ENCODE measurements at places on chromosomes 1 and 21.

DNA sequence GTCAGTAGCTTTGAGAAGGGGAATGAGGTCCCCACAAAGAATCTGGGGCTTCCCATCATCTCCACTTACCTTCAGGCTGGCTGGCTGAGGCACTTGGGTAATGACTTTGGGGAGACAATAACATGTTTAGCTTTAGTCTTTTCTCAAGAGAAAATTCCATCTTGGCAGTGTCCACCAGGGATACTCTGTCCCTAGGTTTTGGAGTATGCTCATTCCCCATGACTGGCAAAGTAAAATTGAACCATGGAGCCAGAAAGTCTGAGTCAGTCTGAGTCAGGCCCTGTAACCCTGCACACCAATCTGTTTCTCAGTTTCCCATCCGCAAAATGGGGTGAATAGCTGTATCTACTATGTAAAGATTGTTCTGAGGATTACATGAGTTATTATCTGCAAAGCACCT lies 28.2 kb downstream of the RUNX1 start:
- DNase-seq = no peak

GRCh38 chr21:43733529-43734071 lies 14.7 kb downstream of the PDXK start:
- DNase-seq = no peak

- no peak for DNase-seq
These were observed 7.2 kb downstream of the AMPD2 start for GRCh38 chr1:109626682-109627408.

DNA sequence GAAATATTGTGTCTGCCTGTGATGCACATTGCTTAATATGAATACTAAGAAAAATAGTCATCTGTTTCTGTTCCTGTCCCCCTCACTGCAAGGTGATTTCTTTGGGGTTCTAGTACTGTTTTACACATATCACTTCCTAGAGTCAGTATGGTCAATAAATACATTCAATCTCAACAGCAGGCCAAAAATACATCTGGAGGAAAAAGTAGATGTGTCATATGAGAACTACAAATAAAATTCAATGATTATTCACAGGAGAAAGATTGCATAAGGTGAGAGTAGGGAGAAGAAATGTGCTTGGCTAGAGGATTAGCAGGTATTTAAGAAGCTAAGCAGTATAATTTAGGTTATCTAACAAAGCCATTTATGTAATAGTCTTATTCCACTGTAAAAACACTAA lies 45.3 kb upstream of the SAMSN1 start:
- no peak for DNase-seq

DNA sequence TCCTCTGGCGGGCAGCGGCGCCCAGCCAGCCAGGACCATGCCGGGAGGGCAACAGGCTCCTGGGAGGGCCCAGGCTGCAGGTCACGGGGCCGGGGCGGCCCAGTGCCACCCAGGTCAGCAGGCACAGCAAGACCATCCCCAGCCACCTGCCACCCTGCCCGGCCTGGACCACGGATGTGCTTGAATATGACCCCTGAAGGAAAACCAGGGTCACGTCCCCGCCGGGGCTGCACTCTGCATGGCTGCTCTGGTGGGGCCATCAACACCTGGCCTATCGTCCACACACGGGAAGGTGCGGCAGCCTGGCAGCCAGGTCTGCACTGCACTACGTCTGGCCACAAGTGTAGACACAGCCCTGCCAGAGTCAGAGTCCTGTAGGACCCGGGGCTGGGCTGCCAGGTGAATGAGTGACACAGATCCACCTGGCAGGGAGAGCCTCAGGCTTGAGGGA lies 6.9 kb downstream of the WNT9A start:
- DNase-seq = peak; percentile 0

- no peak for DNase-seq
These were observed 78.7 kb downstream of the SETD4 start for GRCh38 chr21:35981514-35982070.

DNA sequence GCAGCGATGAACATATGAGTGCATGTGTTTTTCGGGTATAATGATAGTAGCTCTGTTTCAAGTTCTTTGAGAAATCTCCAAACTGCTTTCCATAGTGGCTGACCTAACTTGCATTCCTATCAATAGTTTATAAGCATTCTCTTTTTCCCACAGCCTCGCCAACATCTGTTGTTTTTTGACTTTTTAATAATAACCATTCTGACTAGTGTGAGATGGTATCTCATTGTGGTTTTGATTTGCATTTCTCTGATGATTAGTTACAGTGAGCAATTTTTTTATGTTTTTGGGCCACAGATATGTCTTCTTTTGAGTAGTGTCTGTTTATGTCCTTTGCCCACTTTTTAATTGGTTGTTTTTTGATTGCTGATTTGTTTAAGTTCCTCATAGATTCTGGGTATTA lies 10.6 kb upstream of the RUNX1 start:
- DNase-seq = no peak

DNA sequence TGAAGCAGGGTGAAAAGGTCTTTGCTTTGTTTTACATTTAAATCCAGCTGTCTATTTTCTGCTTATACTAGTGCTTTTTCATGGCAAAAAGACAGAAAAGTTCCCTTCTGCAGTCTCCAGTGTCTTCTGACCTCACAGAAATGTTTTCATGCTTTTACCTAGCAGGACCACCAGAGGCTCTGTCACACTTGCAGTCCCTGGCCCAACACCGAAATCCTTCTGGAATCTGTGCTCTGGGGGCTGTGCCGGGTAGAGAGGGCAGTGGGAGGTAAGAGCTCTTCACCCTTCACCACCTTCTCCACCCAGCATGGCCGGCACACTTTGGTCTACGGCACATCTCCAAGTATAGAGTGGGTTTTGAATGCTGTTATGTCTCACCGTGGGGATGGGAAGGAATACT lies 20.8 kb downstream of the GNAT2 start:
- DNase-seq = no peak

All from activated CD4-positive, alpha-beta T cell treated with anti-CD3 and anti-CD28 coated beads for 4 hours (primary cell).